Fibroblast of upper back skin (primary cell): ENCODE measurements at places on chromosomes 3 and 15.
A peak's percentile ranks its signal among the peaks of the same experiment; 100 is the strongest.

GRCh38 chr3:36365829-36366228 is 14.5 kb upstream of the STAC start:
- DNase-seq, result no peak

DNA sequence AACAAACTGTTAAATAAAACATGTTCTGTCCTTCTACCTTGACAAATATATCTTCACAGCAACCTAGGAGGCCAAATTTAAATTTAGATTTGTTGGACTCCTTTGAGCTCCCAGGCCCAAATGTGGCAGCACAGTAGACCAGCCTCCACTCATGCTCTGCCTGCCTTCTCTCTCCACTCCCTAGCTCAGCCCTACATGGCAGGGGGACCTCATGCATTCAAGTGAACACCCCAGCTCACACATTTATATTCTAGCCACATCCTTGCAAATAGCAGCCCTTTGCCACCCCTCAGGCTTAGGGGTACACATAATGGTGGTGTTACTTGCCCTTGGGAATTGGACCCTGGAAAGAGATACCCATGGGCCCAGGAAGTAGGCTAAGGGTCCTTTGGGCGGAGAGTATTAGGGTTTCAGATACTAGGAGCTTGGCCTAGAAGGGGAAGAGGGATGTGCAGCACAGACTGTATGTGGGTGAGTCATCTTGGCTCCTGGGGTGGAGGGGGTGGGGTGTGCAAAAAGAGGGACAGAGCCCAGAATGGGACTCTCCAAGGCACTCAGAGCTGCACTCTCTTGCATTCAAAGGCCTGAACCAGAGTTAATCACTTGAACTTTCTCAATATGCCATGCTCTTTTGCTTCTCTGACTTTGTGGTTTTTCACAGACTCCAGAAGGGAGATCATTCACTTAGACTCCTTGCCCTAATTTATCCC is 268.4 kb upstream of the ROPN1 start:
- peak; percentile 88 for DNase-seq

- no peak for DNase-seq
Measured at GRCh38 chr3:132461544-132461943, 44.2 kb downstream of the DNAJC13 start.

DNA sequence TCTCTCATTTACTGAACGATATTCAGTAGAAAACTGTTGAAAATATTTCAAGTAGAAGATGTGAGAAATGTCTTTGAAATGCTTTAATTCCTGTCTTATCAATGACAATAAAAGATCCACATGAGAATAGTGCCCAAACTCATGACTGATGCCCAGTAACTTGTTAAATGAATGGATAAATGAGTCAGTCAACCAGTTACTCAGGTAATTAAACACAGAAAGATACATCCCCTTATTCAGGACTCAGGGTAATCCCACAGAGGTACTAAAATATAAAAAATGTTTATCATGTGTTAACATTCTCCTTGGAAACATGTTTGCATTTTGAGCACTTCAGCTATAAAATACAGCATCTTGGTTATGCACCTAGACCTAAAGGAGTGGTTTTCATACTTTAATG is 169.5 kb downstream of the MBNL1 start:
- no peak for DNase-seq

DNA sequence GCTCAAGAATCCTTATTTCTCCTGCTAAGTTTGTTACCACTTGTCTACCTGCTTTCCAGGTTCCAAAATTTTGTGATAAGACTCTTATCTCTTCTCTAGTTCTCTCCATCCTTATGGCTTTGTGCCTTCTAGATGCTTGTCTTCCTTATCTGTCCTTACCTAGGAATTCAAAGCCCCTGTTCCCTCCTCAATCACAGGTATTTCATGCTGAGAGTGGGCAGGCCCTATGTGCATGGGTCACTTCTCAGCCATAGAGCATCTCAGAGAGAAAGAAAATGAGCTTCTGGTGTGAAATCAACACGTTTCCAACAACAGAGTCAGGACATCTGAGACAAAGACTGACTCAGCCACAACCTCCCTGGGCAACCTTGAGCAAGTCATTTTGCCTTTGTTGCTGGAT is 214.1 kb upstream of the TLE3 start:
- DNase-seq, result no peak

GRCh38 chr3:89238846-89239245 is 131.4 kb downstream of the EPHA3 start:
- DNase-seq, result no peak

DNA sequence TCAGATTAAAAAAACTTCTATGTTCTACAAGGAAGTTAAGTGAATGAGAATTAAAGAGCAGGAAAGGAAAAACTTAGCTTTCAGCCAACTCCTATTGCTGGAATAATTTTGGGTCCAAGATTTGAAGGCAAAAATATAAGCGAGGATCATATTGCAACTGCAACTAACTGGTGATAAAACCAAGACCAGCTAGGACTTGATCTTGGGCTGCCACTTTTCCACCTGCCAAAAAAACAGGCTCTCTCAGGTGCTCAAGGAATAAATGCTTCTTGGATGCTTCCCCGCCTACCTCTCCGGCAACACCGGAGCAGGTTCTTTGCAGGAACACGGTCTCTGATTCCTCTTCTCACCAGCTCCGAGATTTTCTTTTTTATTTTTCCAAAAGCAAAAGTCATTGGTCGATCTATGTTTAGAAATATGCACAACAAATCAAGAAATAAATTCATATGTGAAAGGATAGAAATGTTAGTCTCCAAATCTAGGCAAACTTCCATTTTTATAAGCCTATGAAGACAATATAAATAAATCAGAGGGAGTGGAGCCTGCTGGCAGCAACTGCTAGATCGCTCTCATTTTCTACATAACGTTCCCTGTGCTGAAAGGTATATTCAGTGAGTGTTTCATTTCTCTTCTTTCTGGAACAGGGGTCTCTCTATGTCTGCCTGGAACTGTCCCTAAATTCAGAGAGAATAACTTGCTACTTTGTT is 241.9 kb downstream of the NTRK3 start:
- no peak for DNase-seq

DNA sequence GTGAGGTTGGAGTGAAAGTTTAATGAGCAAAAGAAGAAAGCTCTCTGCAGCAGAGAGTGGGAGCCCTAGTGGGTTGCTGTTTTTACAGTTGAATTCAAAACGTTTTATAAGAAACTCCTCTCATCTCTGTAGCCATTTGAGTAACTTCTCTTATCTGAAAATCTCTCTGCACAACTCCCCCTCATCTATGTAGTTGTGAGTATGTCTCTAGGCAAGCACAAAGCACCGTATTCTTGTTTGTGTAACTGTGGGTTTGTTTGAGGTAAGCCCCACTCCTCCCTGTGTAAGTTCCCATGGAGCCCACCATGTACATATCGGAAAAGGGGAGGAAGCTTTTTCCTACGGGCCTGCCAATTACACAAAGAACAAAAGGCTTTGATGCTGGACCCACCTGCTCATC is 56.5 kb upstream of the GOLGA6L2 start:
- no peak for DNase-seq

- DNase-seq, result peak; percentile 80
Measured at GRCh38 chr3:138898301-138898700, 48.6 kb downstream of the FOXL2 start.

DNA sequence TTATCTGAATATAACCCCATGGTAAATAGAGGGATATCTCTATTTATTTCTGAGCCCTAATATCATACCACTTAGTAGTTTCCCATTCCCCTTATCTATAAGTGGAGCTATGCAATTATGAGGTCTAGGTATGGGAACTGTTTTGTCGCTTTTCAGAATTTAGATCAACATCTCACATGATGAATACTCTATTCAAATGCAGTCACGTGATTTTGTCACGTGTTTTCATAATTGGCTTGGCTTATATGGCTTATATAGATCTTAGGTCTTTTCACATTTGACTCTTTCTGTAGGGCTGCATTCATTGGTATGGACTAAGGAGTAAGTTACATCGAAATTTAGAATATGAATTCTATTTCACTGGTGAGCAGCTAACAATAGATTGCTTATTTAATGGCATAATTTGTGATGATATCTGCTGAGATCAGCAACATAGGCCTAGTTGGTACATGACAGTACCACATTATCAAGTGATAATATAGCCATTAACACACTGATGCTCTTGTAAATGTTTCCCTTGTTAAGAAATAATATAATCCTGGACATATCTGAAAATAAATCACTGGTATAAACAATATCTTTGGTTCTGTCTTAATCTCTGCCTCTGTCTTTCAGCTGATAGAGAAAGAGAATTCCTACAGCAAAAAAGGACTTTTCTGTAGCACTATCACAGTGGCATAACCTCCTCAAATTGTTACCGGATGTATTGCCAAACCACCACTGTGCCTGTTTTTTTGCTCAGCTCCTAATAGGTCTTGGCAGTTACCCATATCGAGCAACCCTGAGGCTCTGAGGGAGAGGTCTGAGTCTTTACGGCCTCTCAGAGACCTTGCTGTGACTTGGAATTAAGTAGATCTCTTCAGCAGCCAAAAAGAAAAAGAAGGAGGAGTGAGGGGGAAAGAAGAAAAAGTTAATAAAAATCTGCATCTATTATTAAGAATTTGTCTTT is 357.1 kb downstream of the ZPLD1 start:
- DNase-seq, result peak; percentile 73

- DNase-seq, result no peak
Measured at GRCh38 chr3:111819927-111820326, 39.1 kb upstream of the PHLDB2 start.

DNA sequence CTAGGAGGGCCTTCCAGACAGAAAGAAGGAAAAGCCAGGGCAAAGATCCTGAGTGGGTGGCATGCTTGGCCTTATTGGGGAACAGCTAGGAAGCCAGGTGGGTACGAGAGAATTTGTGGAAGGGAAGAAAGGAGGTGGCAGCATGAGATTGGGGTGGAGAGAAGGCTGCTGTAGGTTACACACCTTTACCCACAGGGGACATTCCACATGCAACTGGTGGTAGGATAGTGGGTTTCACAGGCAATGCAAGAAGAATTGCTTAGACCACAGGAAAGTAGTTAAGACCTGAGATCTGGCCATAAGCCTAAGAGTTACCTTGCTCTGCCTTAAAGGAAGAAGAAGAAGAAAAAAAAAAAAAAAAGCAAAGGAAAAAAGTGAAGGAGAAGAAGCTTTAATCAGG is 19.8 kb downstream of the ANP32A start:
- no peak for DNase-seq

GRCh38 chr15:40217166-40217824 is 21.6 kb upstream of the PAK6 start:
- peak; percentile 65 for DNase-seq

DNA sequence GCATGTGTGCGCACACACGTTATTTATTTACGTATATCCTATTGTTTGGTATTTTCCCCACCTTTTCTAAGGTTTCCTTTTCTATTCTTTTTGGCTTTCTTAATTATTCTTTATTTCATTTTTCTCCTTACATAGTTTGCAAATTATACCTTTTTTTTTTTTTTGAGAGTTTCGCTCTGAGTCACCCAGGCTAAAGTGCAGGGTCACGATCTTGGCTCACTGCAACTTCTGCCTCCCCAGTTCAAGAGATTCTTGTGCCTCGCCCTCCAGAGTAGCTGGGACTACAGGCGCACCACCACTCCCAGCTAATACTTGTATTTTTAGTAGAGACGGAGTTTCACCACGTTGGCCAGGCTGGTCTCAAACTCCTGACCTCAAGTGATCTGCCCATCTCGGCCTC is 20.0 kb upstream of the CILP start:
- DNase-seq, result no peak

DNA sequence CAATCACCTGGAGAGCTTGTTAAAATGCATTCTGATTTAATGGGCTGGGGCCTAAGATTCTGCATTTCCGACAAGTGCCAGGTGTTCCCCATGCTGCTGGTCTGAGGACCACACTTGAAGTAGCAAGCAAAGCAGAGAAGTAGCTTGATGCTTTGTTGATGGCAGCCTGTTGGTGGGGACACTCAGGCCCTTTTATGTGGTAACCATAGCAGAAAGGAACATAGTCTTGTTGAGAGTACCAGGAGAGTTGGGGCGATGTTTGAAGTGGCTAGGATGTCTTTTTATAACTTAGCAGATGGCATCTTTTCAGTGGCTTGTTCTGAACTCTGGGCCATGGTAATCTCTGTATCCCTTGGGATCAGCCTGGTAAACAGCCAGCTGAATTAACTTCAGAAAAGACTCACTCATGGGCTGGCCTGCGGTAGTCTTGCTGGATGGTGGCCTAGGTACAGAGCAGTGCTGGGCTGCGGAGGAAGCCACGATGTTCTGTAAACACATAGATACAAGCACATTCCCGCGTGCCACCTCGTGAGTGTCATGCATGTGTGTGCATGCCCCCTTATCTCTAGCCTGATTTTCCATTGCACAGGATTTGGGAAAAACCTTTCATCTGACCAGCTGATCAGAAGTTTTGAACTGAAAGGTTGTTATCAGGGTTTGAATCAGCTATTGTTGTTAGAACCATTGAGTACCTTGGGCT is 292.4 kb upstream of the LRRFIP2 start:
- DNase-seq, result no peak

- DNase-seq, result no peak
Measured at GRCh38 chr3:43770426-43771103, 79.8 kb downstream of the ABHD5 start.
